ENCODE measurements at places on chromosomes 3 and 15.
A peak's percentile ranks its signal among the peaks of the same experiment; 100 is the strongest.

DNA sequence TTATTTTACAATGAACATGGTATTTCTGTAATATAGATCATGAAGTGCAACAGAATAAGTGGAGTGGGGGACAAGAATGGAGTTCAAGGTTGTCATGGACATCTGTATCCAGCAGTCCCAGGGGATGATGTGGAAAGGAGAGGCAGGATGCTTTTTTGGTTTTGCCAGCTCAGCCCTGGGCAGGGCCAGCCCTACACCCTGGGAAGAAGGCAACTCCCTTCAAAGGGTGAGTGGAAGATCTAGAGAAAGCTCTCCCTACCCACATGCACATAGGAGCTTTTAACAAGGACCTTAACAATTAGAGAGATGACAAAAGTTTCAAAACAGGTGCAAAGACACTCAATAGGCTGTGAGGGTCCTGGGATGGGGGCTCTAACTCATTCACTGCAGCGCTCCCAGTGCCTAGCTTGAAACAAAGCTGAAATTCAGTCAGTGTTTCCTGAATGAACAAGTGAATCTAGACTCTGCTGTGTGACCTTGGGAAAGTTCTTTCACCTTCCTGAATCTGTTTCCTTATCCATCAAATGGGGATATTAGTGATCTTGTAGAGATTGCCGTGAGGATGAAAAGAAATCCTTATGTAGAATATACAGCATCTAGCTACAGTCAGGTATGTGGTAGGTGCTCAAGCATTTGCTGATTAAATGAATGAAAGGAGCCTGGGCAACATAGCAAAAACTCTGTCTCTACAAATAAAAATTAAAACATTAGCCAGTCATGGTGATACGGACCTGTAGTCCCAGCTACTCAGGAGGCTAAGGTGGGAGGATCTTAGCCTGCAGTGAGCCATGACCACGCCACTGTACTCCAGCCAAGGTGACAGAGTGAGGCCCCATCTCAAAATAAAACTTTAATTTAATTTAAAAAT is 14.3 kb downstream of the BHLHE40 start:
- no peak overlapping the region for H3K27ac ChIP-seq
- H3K4me3 ChIP-seq = no peak overlapping the region
- no peaks in the 10 kb centered on the region for H3K27me3 ChIP-seq
- H3K4me1 ChIP-seq = peaks cover 3% of the 10 kb centered on the region

GRCh38 chr15:25056484-25057425 is 102.0 kb downstream of the SNRPN start:
- H3K4me1 ChIP-seq = no peaks in the 10 kb centered on the region
- DNase-seq = no peak
- H3K27ac ChIP-seq = no peak overlapping the region

- no peak overlapping the region for H3K27ac ChIP-seq
- H3K4me1 ChIP-seq = no peaks in the 10 kb centered on the region
- no peak overlapping the region for H3K4me3 ChIP-seq
- no peak for DNase-seq
These were observed 173.1 kb downstream of the TBC1D2B start for GRCh38 chr15:77904436-77904821.

GRCh38 chr3:127911421-127911931 is 3.6 kb upstream of the KBTBD12 start:
- no peak overlapping the region for H3K27ac ChIP-seq
- H3K36me3 ChIP-seq = no peaks in the 10 kb centered on the region
- H3K4me3 ChIP-seq = no peak overlapping the region
- no peak for DNase-seq
- no peaks in the 10 kb centered on the region for H3K27me3 ChIP-seq

GRCh38 chr3:25495726-25496253 is 67.7 kb downstream of the RARB start:
- no peaks in the 10 kb centered on the region for H3K27me3 ChIP-seq
- no peak overlapping the region for H3K27ac ChIP-seq
- H3K4me1 ChIP-seq = no peaks in the 10 kb centered on the region
- no peak for DNase-seq
- no peak overlapping the region for H3K4me3 ChIP-seq

- no peak overlapping the region for H3K27ac ChIP-seq
- peaks cover 34% of the 10 kb centered on the region for H3K36me3 ChIP-seq
- no peak overlapping the region for H3K4me3 ChIP-seq
- DNase-seq = no peak
- no peaks in the 10 kb centered on the region for H3K27me3 ChIP-seq
These were observed 4.5 kb upstream of the ULK3 start for GRCh38 chr15:74847432-74847831.

GRCh38 chr3:101154401-101154800 is 161.2 kb upstream of the ABI3BP start:
- H3K36me3 ChIP-seq = no peaks in the 10 kb centered on the region
- no peak overlapping the region for H3K4me3 ChIP-seq
- H3K27ac ChIP-seq = no peak overlapping the region
- H3K4me1 ChIP-seq = no peaks in the 10 kb centered on the region
- no peak for DNase-seq
- H3K27me3 ChIP-seq = no peaks in the 10 kb centered on the region

- no peaks in the 10 kb centered on the region for H3K36me3 ChIP-seq
- peaks cover 18% of the 10 kb centered on the region for H3K4me1 ChIP-seq
- H3K4me3 ChIP-seq = no peak overlapping the region
- no peaks in the 10 kb centered on the region for H3K27me3 ChIP-seq
- H3K27ac ChIP-seq = peak overlapping the region; percentile 42
These were observed 1.2 kb downstream of the ACOX2 start for GRCh38 chr3:58535531-58536500.

GRCh38 chr15:79378394-79379109 is 53.6 kb upstream of the MINAR1 start:
- H3K4me1 ChIP-seq = no peaks in the 10 kb centered on the region
- DNase-seq = no peak
- no peaks in the 10 kb centered on the region for H3K36me3 ChIP-seq
- H3K27me3 ChIP-seq = no peaks in the 10 kb centered on the region
- H3K4me3 ChIP-seq = no peak overlapping the region

GRCh38 chr3:168362661-168363247 is 267.0 kb upstream of the GOLIM4 start:
- H3K36me3 ChIP-seq = no peaks in the 10 kb centered on the region
- no peaks in the 10 kb centered on the region for H3K27me3 ChIP-seq

DNA sequence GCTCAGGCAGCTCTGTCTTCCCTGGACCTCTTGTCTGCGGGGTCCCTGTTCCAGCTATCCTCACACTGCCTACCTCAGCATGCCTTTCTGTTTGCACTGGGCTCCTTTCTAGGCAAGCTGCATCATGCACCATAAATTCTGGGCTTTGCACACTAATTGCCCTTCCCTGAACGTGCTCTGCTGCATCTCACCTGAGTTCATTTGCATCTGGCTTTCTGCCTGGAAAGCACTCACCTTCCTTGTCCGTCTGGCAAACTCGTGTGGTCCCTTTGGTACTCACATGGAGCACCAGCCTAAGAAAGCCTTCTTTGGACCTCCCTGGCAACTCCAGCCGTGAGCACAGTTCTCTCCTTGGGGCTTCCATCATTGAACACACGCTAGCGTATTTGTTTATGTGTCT is 365.6 kb downstream of the SV2B start:
- no peak overlapping the region for H3K4me3 ChIP-seq
- DNase-seq = peak; percentile 37
- H3K4me1 ChIP-seq = no peaks in the 10 kb centered on the region
- H3K27ac ChIP-seq = no peak overlapping the region

- H3K36me3 ChIP-seq = no peaks in the 10 kb centered on the region
- no peak overlapping the region for H3K27ac ChIP-seq
- H3K27me3 ChIP-seq = no peaks in the 10 kb centered on the region
- no peak overlapping the region for H3K4me3 ChIP-seq
- H3K4me1 ChIP-seq = no peaks in the 10 kb centered on the region
These were observed 32.8 kb downstream of the OSBPL10 start for GRCh38 chr3:31948280-31948679.

DNA sequence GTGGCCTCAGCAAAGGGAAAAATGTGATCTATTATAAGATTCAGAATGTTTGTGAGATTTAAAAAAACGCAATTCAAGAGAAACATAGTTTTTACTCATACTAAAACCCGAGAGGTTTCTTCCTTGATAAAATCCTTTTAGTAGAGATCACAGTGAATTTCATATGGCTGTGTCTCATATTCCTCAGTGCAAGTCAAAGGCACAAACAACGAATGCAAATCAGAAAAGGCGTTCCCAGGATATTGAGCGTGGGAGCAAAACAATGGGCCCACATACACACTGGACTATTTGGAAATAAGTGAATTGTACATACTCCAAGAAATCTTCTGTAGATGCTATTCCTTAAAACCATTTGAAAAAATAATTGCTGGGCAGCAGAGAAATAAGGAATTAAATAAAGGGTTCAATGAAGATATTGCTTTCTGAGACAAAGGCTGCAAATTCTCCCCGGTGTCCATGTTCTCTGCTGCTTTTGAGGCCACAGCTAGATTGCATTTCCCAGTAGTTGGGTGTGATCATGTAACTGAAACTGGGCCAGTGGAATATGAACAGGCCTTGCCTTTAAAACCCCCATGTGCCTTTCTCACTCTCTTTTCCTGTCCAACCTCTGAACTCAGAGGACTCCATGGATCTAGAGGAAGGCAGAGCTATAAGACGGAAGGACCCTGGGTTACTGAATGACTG is 144.6 kb upstream of the TBL1XR1 start:
- peaks cover 36% of the 10 kb centered on the region for H3K4me1 ChIP-seq
- H3K27ac ChIP-seq = no peak overlapping the region
- H3K27me3 ChIP-seq = no peaks in the 10 kb centered on the region
- no peak for DNase-seq
- no peak overlapping the region for H3K4me3 ChIP-seq
- no peaks in the 10 kb centered on the region for H3K36me3 ChIP-seq

- H3K4me1 ChIP-seq = no peaks in the 10 kb centered on the region
- no peak overlapping the region for H3K4me3 ChIP-seq
- no peak for DNase-seq
These were observed 14.9 kb downstream of the CBLB start for GRCh38 chr3:105853801-105854432.

DNA sequence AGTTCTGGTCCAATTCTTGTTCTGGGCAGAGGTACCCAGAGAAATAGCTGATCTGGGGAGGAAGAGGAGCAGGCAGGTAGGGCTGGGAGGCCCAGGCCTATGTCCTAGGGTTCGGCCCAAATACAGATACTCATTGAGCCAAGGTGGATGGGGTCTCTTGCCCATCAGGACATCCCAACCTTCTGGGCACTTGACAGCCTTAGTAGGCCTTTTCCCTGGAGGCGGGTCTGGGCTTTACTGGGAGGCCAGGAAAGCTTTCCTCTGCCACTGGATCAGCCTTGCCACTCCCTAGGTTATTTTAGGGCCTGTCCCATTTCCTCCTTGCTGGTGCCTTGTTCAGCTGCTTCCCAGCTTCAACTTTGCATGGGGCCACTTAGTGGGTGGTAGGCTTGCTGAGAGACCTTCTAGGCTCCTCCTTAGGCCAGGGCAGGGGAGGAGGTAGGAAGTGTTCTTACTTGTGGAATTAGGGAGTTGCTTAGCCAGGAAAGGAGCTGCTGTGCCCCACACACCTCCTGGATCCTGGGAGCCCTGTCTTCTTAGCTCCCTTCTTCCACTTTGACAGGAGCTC is 9.7 kb downstream of the TEX264 start:
- H3K4me1 ChIP-seq = peaks cover 27% of the 10 kb centered on the region
- H3K4me3 ChIP-seq = no peak overlapping the region
- H3K27ac ChIP-seq = peak overlapping the region; percentile 38
- peaks cover 17% of the 10 kb centered on the region for H3K36me3 ChIP-seq
- DNase-seq = no peak
- H3K27me3 ChIP-seq = no peaks in the 10 kb centered on the region

GRCh38 chr3:189393598-189393997 is 221.8 kb downstream of the TPRG1 start:
- no peak overlapping the region for H3K27ac ChIP-seq
- no peaks in the 10 kb centered on the region for H3K36me3 ChIP-seq
- no peak overlapping the region for H3K4me3 ChIP-seq
- no peaks in the 10 kb centered on the region for H3K27me3 ChIP-seq
- no peaks in the 10 kb centered on the region for H3K4me1 ChIP-seq
- DNase-seq = no peak

DNA sequence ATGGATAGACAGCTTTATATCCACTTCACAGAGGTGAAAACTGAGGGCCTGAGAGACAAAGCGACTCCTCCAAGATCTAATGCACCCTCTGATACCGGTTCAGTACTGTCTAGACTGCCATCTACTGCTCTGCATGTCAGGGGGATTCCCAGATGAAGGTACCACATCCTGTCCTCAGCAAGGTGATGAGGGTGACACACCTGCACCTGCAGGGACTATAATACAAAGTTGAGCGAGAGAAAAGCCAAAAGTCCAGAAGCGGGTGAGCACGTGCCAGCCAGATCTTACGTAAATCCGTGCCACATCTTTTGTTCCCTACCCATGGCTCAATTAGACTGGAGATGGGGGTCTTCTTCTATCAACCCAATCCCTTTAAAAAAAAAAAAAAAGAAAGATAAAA is 32.4 kb upstream of the HES1 start:
- H3K4me1 ChIP-seq = peaks cover 3% of the 10 kb centered on the region
- H3K4me3 ChIP-seq = no peak overlapping the region

DNA sequence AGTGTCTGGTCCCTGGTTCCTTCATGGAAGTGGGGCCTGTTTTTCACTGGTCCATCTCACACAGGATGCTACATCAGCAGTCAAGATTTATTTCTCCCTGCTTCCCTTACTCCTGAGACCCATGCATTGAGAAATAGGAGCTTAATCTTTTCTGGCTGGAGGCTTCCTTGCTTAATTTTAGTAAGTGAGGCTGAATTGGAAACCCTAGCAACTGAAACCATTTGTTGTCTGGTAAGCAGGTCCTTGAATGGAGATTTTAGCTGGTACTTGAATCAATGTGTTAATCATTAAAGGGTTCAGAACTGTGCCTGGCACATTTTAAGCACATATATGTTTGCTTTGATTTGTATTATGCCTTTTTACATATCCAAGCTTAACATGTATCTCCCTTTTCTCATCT is 20.2 kb upstream of the MEF2A start:
- DNase-seq = no peak
- no peak overlapping the region for H3K4me3 ChIP-seq
- H3K27me3 ChIP-seq = no peaks in the 10 kb centered on the region
- no peaks in the 10 kb centered on the region for H3K4me1 ChIP-seq
- no peak overlapping the region for H3K27ac ChIP-seq
- no peaks in the 10 kb centered on the region for H3K36me3 ChIP-seq

DNA sequence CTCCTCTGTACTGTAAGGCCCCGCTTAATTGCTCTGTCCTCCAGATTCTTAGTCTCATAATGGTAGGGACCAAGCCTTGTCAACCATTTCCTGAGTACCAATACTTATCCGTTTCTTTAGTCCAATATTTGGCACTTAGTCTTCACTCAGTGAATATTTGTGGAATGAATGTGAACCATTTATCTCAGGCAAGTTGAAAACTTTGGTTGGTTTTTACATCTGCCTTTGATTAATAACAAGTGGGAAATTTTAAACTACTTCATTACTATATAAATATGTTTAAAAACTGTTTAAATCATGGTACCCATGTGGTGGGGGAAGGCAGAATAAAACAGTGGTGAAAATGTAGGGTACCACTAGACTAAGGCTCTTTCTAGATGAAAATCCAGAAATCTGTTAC is 15.2 kb downstream of the CA12 start:
- H3K4me1 ChIP-seq = no peaks in the 10 kb centered on the region
- H3K27ac ChIP-seq = no peak overlapping the region
- no peak for DNase-seq
- no peak overlapping the region for H3K4me3 ChIP-seq

Measured in upper lobe of left lung (tissue), 6 donors.